HCT116 (cell line): ENCODE measurements at places on chromosomes 2 and 18.

GRCh38 chr18:74946646-74947375, 262.1 kb downstream of the PTGR3 start:
- DNase-seq: no peak

- no peak for DNase-seq
Measured at GRCh38 chr2:68831686-68832232, 39.4 kb downstream of the BMP10 start.

DNA sequence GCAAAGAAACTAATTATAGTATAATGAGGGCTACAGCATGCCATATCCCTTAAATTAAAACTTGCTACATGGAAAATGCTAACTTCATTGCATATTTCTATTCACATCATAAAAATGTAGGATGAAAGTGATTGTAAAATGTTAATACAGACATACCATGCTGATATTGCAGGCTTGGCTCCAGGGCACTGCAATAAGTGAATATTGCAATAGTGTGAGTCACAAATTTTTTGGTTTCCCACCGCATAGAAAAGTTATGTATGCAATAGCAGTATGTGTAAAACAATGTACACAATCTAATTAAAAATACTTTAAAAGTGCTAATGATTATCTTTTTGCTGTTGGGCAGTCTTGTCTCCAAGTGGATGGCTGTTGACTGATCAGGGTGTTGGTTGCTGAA, 162.1 kb downstream of the CD8B2 start:
- DNase-seq: no peak

DNA sequence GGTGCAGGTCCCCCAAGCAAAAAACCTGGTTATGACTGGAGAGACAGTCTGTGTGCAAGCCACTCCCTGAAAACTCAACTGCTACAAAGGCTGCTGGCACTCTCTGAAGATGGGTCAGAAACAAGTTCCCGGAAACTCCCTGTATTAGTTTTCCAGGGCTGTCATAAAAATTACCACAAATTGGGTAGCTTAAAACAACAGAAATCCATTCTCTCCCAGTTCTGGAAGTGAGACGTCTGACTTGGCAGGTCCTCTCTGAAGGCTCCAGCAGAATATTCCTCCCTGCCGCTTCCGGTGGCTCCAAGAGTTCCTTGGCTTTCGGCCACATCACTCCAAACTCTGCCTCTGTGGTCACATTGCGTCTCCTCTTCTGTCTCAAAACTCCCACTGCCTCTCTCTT, 30.1 kb upstream of the SERPINE2 start:
- no peak for DNase-seq

GRCh38 chr2:158967731-158968395, 577 bp upstream of the TANC1 start:
- DNase-seq: no peak

- no peak for DNase-seq
Measured at GRCh38 chr2:80300954-80301353, 3.6 kb downstream of the LRRTM1 start.

- DNase-seq: no peak
Measured at GRCh38 chr2:234911271-234911670, 40.5 kb upstream of the SH3BP4 start.
